ENCODE measurements at places on chromosomes 7 and 10.

DNA sequence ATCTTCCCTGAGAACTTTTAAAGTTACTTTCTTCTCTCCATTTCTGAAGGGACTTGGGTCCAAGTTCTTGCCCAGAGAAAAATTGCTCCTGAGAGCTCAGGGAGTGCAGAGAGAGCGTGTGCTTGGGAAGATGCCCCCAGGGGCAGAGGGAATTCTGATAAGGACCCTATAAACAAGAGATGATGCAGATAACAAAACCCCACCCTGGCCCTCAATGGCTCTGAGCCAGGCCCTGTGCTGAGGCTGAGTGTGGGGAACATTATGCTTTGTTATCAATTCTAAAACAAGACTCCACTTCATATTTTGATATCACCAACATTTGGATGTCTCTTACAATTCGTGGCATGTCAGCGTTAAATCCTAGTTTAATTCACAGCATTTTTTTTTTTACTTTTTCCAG, 34.4 kb upstream of the HABP2 start:
- no peak for DNase-seq

DNA sequence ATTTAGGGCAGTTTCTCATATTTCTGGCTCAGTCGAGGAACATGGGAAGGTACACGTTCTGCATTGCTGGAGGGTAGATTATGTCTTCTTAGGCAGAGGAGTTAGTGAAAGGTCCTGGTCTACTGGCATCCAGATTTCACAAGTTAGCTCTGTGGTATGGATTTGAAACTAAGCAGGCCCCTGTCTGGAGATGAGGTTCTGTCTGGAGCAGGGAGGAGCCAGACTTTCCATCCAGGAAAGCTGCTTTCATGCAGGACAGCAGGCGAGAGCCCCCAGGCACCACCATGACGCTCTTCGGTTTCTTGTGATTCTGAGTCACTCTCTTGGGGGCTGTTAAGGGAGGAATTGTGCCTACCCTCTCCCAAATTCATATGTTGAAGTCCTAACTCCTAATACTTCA, 184.3 kb downstream of the KIAA1217 start:
- DNase-seq, result no peak

DNA sequence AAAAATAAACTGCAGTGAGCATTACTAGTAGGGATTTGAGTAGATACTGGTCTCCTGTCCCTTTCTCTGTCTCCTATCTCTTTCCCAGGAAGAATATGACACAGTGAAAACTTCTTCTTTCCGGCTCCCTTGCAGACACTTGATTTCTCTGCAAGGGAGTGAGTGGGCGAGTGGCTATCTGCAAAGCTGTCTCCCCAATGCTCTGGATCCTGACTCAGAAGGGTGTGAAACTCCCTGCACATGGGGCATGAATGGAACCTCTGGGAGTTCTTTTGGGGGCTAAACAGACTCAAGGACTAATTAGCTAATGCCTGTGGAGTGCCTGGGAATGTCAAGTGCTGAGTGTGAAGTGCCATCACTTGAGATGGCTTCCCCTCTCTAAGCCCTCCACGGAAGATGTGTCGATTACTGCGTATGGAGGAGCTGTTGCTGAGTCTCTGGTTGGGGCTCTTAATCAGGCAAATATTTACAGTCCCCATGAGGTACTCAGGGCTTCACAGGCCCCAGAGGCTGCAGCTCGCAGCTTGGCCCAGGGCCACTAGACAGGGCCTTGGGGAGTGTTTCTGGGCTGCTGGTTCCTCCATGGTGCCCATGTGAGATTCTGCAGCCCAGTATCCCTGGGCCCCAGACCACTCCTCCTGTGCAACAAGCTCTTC, 139.8 kb downstream of the RPS24 start:
- no peak for DNase-seq

DNA sequence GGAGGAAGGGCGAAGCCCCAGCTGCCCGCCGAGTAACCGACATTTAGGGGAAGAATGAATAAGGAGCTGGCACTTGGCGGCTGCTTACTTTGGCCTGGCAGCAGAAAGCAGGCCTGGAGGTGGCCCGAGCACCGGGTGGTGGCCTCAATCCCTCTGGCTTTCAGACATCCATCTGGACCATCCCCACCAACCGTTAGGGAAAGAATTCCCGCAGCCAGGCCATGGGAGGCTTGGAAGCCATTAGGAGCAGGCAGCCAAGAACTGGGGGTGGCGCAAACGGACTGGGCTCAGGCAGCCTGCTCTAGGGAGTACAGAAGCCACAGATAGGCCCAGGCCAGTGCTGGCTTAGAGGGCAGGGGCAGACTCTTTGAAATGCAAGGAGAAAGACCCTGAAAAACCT, 132.7 kb downstream of the NEURL1 start:
- DNase-seq, result no peak

- DNase-seq, result no peak
These were observed 287.5 kb upstream of the PODXL start for GRCh38 chr7:131843898-131844331.

- no peak for DNase-seq
These were observed 192.4 kb downstream of the SDK1 start for GRCh38 chr7:3493499-3493898.

DNA sequence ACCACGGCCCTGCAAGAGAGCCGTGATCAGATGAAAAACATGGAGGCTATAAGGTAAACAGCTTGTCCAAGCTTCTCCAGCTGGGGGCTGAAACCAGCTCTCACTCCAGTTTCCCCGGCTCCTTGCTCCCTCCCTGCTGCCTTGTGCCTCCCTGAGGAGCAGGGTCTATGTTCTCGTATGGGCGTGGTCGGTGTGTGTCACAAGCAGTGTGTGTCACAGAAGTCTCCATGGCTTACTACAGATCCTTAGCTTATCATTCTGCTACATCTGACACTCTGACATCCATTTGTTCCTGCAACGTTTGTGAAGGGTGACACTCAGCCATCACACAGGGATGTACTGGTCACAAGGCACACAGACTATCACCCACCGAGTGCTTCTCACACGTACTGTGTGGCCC, 54.6 kb downstream of the CSGALNACT2 start:
- DNase-seq, result no peak

- DNase-seq, result no peak
These were observed 118.1 kb upstream of the LYZL2 start for GRCh38 chr10:30747633-30748032.

GRCh38 chr7:1704811-1705738, 35.0 kb downstream of the ELFN1 start:
- no peak for DNase-seq

- no peak for DNase-seq
These were observed 284.4 kb downstream of the TCF7L2 start for GRCh38 chr10:113234481-113234880.

- DNase-seq, result no peak
These were observed 88.8 kb downstream of the ELMO1 start for GRCh38 chr7:37359662-37360444.

GRCh38 chr7:158500651-158501052, 87.0 kb downstream of the PTPRN2 start:
- no peak for DNase-seq

DNA sequence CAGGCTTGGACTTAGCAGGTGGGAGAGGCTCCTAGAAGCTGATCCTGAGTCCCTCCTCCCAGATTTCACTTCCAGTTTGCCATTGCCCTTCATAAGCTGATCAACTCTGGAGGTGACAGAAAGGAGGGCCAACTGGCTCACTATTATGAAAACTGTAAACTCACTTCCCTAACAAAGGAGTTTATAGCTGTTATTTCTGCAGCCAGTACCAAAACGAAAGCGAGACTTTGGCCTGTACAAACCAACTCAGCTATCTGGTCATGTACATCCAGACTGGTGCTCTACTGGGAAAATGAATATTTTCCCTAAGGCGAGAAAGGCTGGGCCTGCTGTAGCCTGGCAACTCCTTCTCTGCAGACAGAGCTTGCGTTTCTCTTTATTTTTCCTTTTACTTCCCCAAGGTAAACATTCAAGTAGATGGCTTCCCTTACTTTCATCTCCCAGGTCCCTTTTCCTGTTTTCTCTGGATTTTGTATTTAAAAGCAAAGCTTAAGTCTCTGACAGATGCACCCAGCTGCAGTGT, 54.7 kb downstream of the GALNT17 start:
- no peak for DNase-seq
